ENCODE measurements at places on chromosomes 3 and 15. TPM values are rescaled to one million over a fixed set of nuclear protein-coding genes. Genes with fewer than 3 reads are reported as not detected.

The BFSP2 gene
- total RNA-seq: 0.25 TPM

The IL12A gene
- total RNA-seq: 0.74 TPM

The ISLR gene
- total RNA-seq: 12.0 TPM

The ABTB1 gene
- 8.4 TPM for total RNA-seq

The CAMK2N2 gene
- total RNA-seq: 3.0 TPM

The PEX5L gene
- total RNA-seq: 47.5 TPM

The AMIGO3 gene
- 0.25 TPM for total RNA-seq

The FGF7 gene
- 1.2 TPM for total RNA-seq

The ARPC4 gene
- 101 TPM for total RNA-seq

The CX3CR1 gene
- total RNA-seq: 5.9 TPM
